Stimulated activated CD4-positive, alpha-beta T cell treated with anti-CD3 and anti-CD28 coated beads, Interleukin-15, amount 100 ng/mL, for 1 hour (primary cell): ENCODE measurements at places on chromosomes 5 and 9.

- no peak for DNase-seq
Observed at GRCh38 chr5:89232139-89232603, 349.2 kb upstream of the MEF2C start.

DNA sequence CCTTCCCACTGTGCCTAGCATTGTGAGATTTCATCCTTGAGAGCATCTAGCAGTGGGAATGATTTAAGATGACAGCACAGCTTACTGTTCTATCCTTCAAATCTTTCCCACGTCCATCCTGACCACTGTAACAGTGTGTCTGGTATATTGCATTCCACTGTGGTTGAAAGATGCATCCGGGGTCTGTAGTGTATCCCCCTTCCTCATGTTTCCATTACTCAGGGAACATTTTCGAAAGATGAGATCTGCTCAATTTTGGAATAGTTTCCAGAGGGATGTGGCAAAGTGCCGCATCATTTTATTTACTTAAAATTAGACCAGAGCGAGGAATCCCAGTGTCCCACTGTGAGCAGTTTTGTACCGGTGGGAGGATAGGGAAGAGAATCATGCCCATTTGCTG is 407.1 kb upstream of the PAPPA start:
- DNase-seq = no peak

DNA sequence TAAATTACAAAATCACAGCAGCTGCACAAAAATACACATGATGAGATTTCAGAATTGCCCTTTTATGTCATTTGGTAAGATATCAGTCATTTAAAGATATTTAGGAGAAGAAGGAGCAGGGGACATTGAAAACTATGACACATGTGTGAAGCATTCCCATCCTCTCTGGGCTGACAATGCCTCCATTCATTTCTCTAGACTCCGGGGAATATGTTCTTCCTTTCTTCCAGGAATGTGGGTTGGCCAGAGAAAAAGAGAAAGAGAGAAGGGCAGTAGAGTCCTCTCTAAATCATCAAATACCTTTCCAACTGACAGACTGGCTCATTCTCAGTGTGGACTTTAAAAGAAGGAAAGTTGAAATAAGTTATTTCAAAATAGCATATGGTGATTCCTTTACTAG is 205.6 kb upstream of the ADAMTSL1 start:
- DNase-seq = no peak

- DNase-seq = no peak
Observed at GRCh38 chr5:136738829-136739228, 373.5 kb upstream of the TRPC7 start.

GRCh38 chr9:99187311-99187710 is 34.4 kb downstream of the ALG2 start:
- DNase-seq = no peak

- DNase-seq = no peak
Observed at GRCh38 chr9:126347911-126348760, 21.5 kb downstream of the MVB12B start.
